NCI-H1092 (cell line): ENCODE measurements at places on chromosomes 2 and 18.

DNA sequence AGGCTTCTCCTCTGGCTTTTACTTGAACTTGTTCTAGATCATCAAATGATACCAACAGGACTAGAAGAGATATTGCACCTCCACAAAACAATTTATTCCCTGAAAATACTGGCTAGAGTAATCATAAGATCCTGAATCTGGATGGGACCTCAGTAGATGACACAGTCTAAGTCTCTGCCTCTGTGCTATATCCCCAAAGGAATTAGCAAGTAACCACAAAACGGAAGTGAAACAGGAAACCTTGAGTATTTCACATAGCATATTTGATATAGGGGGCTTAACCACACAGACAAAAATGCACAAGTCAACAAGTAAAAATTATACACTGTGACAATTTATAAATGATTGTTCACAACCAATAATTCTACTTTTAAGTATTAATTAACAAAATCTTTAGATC lies 456.9 kb upstream of the TNP1 start:
- no peak for DNase-seq

DNA sequence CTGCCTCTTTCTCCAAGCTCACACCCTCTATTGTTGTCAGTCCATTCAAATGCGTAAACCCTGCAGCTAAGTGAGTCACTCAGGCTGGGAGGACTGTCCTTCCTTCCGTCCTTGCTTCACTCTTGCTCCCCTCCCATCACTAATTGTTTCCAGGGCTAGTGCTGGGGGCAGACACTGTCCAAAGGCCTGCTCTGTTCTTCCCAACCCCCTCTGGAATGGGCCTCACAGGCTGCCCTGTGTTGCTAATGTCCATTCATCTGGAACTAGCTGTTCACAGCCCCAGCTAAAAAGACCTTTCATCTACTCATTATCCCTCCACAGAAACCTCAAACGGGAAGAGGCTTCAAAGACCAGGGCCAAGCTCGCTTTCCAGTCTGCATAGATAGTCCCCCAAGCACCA lies 31.9 kb upstream of the NRP2 start:
- no peak for DNase-seq

DNA sequence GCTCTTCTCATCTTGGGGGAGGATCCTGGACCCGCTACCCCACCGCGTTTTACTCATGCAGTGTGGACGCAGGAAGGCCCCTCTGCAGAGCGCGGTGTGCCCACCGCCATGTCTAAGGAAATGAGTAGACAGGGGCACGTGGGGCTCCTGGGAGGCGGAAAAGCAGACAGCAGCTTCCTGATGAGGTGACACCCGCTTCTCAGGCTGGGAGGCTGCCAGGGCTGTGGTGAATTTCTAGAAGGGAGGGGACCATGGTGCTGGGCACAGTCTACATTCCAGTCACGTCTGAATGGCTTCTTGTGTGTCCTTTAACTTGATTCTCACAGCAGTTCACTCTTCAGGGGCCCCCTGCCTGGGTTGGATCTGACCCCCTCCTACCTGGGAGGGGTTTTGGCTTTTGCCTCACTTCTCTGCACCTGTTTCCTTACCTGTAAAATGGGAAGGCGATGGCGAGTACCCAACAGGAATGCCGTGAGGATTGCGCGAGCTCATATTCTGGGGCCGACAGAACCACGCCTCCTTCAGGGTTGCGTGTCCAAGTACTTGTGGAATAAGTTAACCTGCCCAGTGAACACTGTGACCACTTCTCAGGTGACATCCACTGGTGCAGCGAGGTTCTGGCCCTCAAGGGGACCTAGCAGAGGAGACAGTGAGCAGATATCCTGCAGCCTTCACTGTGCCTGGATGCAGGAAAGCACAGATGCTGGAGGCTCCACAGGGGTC lies 32.3 kb upstream of the MBP start:
- DNase-seq = no peak

GRCh38 chr18:9870431-9871008 lies 15.3 kb upstream of the TXNDC2 start:
- no peak for DNase-seq

GRCh38 chr2:120109186-120110061 lies 96.5 kb downstream of the EPB41L5 start:
- DNase-seq = no peak

DNA sequence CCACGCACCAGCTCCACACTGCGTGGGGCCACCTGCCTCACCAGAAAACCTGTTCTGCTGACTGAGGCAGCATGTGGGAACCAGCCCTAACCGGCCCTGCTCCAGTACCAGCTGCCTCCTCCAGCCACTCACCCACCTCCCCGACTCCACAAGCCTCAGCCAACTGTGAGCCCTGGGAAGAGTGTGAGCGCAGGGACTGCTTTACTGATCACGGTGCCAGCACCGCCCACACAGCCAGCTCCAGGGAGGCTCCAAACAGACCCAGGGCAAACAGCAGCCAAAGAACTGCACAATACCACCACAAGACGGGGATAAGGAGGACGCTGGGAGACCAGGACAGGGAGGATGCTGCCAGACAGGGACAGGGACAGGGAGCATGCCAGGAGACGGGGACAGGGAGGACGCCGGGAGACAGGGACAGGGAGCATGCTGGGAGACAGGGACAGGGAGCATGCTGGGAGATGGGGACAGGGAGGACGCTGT lies 28.4 kb downstream of the EIPR1 start:
- DNase-seq = peak; percentile 46

GRCh38 chr2:148643421-148643820 lies 1.1 kb upstream of the EPC2 start:
- DNase-seq = no peak

- DNase-seq = no peak
Observed at GRCh38 chr2:46852124-46852523, 63.5 kb downstream of the MCFD2 start.

- DNase-seq = no peak
Observed at GRCh38 chr2:119713819-119714490, 35.0 kb downstream of the TMEM177 start.

DNA sequence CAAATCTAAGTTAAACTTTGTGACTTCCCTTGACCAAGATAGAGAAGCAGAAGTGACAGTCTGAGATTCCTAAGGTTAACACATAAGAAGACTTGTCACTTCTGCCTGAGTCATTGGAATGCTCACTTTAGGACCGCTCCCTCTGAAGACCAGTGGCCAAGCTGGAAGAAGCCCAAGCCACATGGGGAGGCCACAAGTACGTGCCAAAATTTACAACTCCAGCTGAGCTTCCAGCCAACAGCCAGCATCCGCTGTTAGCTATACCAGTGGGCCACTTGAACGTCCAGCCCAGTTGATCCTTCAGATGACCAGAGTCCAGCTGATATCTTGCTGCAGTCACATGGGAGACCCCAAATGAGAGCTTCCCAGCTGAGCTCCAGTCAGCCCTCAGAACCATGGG lies 18.1 kb upstream of the ANTXR1 start:
- DNase-seq = no peak

GRCh38 chr2:169525434-169525833 lies 15.9 kb downstream of the KLHL41 start:
- DNase-seq = no peak

DNA sequence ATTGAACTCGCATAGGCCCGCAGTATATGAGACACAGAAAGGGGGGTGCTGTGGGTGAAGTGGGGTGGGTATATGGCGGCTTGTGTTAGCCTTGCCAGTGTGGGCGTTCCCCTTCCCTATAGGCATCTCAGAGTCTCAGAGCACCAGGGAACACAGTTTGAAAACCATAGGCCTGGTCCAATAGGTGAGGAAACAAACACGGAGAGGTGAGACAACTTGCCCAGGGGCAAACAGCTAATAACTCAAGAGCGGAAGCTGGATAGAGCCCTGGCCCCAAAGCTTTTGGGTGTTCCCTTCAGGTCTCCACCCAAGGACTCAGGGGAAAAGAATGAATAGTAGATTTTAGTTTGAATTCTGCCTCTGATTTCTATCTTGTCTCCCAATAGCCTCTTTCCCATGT lies 7.9 kb downstream of the LIPG start:
- DNase-seq = no peak

- no peak for DNase-seq
Observed at GRCh38 chr18:23563377-23564043, 22.8 kb downstream of the NPC1 start.
